Progenitor cell of endocrine pancreas (in vitro differentiated cells): ENCODE measurements at places on chromosomes 2 and 18. TPM values are rescaled to one million over a fixed set of nuclear protein-coding genes. Genes with fewer than 3 reads are reported as not detected.

- DNase-seq, result no peak
These were observed 122.3 kb upstream of the FHL2 start for GRCh38 chr2:105521176-105521575.

DNA sequence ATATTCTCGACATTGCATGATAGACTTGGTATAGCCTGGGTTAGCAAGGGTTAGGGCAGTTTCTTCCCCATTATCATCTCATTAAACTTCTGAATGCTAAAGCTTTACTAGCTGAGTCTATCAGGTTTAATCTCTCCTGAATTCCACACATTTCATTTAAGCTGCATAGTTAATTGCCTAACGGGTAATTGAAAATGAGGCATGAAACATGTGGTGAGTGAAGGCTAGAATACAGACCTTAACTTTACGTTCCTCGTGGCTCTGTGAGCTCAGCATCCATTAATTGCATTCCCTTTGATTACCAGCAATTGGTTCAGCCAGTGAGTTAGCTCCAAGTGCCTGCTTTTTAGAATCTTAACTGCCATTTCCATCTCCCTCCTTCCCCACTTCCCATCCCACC lies 126.5 kb upstream of the MEX3C start:
- no peak for DNase-seq

The NT5C1B gene
- total RNA-seq, result not detected in 2 replicates

DNA sequence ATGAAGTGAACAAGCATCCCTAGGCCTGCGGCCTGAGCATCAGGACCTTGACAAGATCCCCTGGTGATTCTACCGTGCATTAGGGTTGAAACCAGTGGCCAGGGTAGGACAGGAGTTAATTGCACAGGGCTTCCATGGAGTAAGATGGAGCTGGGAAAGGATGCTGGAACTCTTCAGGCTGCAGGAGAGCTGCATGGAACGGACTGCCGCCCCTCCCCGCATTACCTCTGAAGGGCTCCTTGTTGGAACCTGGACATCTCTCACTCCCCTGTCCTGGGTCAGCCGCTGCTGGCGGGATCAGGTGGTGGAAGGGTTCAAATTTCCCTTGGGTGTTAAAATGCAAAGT lies 156.6 kb upstream of the ID2 start:
- no peak for DNase-seq

DNA sequence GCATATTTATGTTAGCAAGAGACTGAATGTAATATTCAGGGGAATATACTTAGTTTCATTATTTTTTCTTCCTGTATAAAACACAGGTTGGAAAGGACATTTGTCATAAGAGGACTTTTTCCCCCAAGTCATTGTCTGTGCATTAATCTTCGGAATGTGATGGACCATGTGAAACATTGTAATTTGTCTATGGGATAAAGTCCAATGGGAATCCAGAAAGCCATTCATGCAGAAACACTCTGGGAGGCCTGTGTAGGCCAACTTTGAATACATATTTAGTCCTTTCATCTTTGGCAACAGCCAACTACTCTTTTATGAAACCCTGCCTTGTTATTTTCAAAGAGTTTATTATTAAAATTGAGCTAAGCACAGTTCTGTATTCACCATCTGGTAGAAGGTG lies 386.4 kb downstream of the PIK3C3 start:
- no peak for DNase-seq

- DNase-seq, result no peak
These were observed 57.8 kb downstream of the MSH2 start for GRCh38 chr2:47460766-47461165.

The IHH gene
- 17.3 and 24.1 TPM in 2 replicates for total RNA-seq

DNA sequence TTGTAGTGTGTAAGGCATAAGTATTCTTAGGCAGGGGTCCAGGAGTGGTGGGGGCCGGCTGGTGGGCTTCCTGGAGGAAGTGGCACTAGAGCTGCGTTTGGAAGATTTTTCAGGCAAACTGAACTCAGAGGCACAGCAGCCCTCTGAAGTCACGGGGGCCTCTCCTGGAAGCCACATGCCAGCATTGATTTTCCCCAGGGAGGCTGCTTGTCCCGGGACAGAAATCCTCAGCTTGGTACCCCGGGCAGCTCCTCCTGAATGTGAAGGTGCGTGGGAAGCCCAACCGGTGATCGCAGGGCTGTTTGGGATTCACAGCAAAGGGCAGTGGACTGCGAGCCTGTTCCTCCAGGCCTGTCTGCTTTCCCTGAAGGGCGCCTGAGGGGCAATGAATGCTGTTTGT lies 1.6 kb upstream of the PDIA6 start:
- no peak for DNase-seq

DNA sequence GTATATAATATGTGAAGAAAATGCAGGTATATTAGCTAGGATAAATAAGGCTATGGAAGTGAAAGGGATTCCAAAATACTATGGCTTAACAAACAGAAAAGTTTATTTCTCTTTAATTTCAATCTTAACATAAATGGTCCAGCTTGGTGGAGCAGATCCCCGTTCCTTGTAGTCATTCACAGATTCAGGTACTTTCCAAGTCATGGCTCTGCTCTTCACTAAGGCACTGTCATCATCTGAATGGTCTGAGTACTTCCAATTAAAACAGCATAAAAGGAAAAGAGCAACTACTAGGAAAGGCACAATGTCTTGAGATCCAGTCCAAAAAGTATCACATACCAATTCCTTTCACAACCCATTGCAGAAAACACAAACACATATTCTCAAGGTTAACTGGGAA lies 63.4 kb downstream of the OLA1 start:
- DNase-seq, result no peak

DNA sequence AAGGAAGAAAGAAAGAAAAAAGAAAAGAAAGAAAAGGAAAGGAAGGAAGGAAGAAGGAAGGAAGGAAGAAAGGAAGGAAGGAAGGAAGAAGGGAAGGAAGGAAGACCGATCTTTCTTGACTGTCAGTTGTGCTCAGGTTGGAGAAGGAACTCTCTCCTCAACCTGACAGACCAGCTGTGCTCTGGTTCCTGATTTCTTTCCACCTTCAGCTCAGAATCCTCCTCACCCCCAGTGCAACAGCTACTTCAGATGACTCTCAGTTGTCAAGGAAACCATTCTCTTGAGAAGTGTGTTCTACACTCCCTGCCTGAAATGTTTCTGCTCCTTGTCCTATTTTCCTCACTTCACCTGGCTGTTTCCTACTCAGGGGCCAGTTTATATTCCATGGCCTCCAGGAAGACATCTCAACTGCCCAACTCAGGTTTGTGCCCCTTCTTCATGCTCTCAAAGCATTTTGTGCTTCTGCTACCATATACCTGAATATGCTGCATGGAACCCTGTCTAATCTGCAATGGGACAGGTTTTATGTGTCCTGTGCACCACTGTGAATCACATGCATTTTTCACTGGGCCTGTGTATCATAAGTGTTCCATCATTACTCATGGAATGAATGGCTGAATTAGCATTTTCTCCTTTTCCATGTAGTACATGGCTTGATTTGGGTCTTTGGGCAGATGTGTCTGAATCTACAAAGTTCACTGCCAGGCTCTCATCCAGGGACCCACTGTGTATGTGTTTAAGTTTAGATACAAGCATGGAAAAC lies 32.8 kb upstream of the DOCK10 start:
- DNase-seq, result no peak

- no peak for DNase-seq
These were observed 510.2 kb upstream of the ID2 start for GRCh38 chr2:8171608-8172007.

DNA sequence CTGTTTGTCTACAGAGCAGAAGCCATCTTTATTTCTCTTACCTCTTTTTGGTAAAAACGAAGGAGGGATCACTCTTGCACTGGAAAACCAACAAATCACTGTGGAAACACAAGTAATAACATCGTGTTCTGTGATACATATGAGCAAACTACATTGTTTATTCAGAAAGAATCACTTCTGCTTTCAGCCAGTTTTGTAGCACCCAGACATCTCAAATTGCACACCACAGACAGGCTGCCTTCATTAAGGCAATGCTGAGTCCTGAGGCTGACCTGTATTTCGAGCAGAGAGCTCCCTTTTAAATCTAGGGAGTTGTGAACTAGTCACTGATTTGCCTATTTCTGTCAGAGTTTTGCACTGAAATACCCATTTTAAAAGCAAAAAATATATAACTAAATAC lies 1003.2 kb upstream of the FAM98A start:
- DNase-seq, result no peak

DNA sequence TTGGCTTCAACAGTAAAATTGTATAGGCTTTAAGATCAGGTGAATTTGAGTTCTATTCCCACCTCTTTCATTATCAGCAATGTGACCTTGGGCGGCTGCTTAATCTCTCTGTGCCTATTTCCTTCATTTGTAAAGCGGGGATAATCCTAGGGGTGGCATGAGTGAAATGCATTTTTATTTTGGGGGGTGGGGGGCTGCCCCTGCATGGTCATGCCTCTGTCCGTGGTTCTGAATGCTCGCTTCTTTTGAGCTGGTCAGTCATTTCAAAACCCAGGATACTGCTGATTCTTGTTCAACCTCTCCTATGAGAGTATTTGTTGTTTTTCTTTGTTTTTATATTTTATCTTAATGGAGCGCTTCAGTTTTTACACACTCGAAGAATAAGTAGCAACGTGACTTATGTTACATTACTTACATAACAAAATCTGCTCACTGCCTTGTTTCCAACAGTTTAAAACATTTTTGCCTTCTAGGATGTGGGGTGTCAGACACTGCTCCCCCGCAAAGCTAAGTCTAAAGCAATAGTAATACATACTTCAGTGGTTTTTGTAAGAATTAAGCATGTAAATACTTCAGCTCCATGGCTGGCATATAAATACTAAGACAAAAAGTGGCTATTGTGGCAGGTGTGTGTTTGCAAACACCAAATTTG lies 152.6 kb upstream of the PELI1 start:
- no peak for DNase-seq

DNA sequence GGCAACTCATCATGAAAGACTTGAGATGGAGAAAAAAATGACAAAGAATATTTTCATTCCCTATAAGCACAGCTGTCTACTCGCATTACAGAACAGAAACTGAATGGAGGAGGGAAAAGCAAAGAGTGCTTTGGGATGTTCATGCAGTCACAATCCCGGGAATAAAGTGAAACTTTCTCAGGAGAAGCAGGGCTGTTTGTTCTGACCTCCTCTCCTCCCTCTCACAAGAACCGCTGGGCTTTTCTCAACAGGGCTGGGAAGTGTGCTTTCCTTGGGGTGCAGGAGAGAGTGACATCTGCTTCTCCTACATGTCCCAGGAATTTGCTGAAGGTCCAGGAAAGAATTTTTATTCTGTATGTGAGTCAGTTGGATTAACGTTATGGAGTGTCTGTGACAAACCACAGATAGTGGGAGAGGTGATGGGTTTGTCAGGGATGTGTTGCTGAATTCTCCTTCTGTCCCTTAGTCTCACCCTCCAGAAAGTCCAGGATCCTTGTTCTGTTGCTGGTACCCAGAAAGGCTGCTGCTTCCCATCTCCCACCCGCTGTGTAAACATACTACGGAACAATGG lies 125.6 kb downstream of the HRH4 start:
- DNase-seq, result no peak

DNA sequence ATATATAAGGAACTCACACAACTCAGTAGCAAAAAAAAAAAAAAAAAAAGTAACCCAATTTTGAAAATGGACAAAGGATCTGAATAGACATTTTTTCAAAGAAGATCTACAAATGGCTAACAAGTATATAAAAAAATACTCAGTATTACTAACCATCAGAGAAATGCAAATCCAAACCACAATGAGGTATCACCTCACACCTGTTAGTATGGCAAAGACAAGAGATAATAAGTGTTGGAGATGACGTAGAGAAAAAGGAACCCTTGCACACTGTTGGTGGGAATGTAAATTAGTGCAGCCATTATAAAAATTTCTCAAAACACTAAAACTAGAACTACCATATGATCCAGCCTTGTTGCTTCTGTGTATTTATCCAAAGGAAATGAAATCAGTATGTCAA lies 5.8 kb upstream of the CNDP1 start:
- DNase-seq, result no peak
